ENCODE measurements at places on chromosomes 7 and 10. TPM values are rescaled to one million over a fixed set of nuclear protein-coding genes. Genes with fewer than 3 reads are reported as not detected.

FRMPD2 gene
- total RNA-seq: 0.35 TPM

DNA sequence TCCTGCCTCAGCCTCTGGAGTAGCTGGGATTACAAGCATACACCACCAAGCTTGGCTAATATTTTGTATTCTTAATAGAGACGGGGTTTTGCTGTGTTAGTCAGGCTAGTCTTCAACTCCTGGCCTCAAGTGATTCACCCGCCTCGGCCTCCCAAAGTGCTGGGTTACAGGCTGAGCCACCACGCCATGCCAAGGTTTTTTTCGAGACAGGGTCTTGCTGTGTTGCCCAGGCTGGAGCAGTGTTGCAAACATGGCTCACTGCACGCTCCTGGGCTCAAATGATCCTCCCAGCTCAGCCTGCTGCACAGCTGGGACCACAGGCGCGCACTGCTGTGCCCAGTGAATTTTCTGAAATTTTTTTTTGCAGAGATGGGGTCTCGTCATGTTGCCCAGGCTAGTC is 3.3 kb upstream of the SEC31B start:
- DNase-seq: no peak

DNA sequence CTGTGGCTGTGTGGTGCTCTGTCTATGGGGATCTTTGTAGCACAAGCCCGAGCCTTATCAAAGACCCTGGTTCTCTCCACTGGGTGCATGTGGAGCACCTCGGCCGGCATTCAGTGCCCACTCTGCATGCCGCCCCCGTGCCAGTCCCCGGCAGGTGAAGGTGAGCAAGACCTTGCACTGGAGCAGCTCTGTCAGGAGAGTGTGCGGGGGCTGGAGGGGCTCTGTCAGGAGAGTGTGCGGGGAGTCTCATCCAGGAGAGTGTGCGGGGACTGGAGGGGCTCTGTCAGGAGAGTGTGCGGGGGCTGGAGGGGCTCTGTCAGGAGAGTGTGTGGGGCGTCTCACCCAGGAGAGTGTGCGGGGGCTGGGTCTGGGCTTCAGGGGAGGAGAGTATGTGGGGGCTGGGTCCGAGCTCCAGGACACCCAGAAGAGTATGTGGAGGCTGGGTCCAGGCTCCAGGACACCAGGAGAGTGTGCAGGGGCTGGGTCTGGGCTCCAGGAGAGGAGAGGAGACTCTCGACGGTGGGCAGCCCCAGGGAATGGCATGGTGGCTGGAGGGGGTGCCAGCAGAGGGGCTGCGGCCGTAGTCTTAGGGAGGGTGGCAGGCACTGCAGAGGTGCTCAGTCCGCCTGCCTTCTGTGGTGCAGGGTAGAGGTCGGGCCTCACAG is 40.8 kb downstream of the INPP5A start:
- DNase-seq: no peak

DNA sequence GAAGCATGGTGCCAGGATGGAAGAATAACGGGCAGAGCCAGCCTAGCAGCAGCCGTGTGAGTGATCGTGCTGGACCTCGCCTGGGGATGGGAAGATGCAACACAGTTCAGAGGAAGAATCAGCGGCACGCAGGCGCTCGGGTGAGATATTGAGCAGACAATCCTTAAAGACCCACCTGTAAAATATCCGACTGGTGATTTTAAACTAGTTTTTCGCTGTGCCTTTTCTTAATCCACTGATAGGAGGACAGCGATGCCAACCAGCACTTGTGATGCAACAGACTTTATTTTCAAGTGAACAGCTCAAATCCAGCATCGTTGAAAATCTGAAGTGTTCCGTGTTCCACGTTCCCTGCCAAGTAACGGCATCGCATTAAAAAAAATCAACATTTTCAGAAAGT is 214.7 kb downstream of the TEX36 start:
- DNase-seq: no peak

- DNase-seq: no peak
Observed at GRCh38 chr7:7857143-7857583, 111.4 kb upstream of the GLCCI1 start.

MOGAT3 gene
- total RNA-seq: not detected

AMPH gene
- total RNA-seq: 0.17 TPM

GRCh38 chr7:101174322-101174854 is 5.7 kb downstream of the NAT16 start:
- DNase-seq: no peak

DNA sequence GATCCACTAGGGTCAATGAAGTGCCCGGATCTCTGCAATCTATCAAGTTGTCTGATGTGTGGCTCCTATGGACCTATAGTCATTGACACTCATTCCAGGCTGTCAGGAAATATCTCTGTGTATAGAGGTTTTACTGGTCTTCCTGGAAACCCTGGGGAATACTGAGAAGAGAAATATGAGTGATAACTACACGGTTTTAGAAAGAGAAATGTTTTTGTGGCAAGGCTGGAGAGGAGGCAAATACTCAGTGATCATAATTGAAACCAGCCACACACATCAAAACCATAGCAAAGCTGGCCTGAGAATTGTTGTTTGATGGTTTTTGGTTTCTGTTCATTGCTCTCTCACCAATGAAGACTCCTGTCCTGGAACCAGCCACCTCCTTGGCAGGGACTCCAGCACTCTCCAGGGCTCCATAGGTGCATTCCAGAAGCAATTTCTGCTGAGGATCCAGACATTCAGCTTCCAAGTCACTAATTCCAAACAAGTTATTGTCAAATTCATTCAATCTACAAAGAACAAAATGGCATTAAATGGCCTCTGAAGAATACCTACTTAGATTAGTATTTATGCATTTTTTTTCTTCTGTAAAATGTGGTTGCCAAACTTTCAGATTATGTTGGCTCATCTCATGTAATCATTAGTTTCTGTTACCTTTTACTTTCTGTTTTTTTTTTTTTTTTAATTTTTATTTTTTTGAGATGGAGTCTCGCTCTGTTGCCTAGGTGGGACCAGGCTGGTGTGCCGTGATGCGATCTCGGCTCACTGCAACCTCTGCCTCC is 108.6 kb upstream of the ABI1 start:
- no peak for DNase-seq

DNA sequence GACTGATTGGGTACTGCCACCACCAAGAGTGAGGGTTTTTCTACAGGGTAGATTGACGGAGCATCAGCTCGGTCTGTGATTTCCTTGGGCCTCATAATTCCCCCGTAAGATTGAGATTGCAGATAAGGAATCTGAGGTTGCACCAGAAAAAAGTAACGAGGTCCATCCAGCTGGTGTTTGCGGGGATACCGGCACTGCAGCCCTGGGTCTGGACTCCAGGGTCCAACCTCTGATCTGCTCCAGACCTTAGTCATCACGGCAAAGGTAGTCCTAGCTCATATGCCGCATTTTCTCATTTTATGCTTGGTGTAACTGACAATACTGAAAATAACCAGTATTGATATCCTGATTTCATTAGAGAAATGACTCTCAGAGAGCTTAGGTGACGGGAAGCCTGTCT is 3.9 kb downstream of the CARD11 start:
- DNase-seq: no peak

GPR146 gene
- 3.0 TPM for total RNA-seq

- DNase-seq: peak; percentile 87
Observed at GRCh38 chr7:40717242-40717641, 582.4 kb downstream of the SUGCT start.

SCD gene
- 189 TPM for total RNA-seq

GRCh38 chr7:121555558-121555957 is 159.4 kb upstream of the FAM3C start:
- no peak for DNase-seq

DNA sequence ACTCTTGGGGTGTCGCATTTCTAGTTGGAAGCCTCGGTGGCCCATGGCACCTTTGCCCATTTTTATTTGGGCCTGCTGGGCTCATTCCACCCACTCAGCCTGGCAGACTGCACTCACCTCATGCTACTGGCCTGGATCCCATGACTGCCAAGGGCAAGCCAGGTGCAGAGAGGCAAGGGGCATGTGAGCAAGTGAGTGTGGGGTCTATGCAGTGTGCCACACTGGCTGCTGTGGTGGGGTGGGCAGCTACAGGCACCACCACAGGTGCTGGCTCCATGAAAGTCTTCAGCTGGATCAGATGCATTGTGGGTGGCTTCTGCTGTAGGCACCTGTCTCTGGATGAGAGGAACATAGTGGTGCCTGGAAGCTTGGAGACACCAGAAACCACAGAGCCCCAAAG is 220.8 kb downstream of the POLR1F start:
- DNase-seq: no peak

DNA sequence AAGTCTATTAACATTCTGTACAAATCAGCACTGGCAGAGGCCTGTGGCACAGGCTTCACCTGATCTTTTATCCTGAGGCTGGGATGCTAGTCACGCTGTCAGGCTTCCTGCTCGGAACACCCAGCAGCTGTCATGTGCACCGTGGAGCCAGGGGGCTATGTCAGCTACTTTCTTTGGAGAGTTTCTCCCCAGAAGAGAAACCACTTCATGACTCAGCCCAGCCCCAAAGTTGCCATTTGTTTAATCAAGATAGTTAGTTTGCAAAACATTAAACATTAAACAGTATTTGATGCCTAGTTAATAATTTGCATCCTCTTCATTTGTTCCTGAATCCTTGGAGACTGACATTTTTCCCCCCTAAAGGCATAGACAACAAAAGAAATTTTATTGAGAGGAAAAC is at the start of gene HABP2:
TSS of gene HABP2 (plus strand) at position 353 of the 400 bp plus-strand sequence. CDS start 69 bp downstream, outside the sequence.
- DNase-seq: peak; percentile 96

AGR2 gene
- 18.6 TPM for total RNA-seq

TEX47 gene
- not detected for total RNA-seq

GRCh38 chr10:66934711-66935110 is 8.9 kb downstream of the LRRTM3 start:
- no peak for DNase-seq

DNA sequence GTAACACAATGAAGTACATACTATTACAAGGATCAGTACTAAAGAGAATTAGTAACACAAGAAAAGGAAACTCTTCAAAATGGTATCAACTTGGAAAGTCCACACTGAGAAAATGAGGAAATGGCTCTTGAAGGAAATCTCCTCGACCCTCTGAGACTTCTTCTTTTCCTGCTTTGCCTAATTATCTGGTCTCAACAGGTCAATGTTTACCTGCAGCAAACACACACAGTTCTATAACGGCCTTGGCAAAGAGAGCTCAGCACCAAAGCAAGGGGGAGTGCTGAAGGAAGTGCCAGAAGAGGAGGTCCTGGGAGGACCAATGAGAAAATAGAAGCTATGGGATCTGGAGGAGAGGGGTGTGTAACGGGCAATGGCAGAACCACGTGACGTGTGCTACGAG is 21.9 kb downstream of the CHCHD3 start:
- DNase-seq: no peak

Data from renal cortical epithelial cell (primary cell).